ENCODE measurements at places on chromosomes 6 and 20.

DNA sequence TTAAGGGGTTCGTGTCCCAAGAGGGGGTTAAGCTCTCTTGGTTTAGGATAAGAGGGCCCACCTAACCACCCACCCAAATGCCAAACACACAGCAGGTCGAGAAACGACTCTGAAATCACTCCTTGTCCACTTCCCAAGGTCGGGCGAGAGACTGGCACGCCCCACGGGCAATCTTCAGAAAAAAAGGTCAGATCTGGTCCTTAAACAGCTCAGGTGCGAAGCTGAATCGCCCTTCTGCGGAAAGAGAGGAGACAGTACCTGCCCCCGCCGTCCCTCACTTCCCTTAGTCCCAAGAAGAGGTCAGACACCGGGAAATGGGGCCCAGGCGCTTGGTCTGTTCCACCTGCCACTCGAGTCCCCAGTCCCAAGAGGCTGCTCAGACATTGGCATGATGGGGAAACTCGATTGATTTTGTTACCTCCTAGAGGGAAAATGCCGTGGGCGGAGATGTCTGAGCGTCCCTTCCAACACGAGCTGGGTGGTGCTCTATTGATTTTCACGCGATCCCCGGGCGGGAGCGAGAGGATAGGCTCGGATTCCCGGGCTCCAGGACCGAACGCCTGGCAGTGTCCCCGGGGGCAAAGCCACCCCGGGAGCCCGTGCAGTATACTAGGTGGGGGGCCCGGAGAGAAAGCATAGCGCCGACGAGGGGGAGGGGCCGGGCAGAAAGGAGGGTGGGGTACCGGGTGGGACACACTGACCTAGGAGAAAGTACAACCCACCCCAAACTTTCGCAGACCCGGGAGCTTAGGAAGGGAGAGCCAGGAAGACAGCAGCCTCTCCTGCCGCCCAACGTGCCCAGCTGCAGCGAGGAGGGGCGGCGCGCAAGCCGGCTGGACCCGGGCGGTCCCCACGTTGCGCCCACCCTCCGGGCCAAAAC lies 1.1 kb upstream of the SAMD5 start:
- DNase-seq, result no peak

DNA sequence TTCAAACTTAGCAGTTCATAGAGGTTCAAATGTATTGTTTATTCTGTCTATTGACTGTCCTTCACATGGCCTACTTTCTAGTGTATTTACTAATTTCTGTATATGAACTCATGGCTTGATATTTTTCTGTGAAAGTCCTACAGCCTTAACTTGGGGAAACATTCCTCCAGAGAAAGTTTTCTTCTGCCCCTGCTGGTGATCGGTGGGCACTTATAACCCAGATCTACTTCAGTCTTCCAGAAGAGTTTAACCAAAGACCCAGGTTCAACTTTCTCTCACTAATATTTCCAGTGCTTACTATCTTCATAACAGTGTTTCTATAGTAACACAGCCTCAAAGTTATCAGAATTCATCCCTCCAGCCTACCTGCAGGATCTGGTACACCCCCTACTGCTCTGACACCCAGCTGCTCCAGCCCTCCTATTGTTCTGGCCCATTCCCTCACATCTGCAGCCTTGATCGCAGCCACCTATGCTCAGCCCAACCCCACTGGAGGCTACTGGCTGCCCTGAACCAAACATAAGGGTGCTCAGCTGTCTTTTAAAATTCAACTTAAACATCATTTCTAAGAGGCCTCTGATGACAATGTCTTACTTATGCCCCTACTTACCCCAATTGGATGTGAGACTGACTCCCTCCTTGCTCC lies 72.3 kb downstream of the TBX18 start:
- no peak for DNase-seq

- DNase-seq, result peak; percentile 50
Observed at GRCh38 chr6:14857501-14857900, 388.4 kb upstream of the JARID2 start.

DNA sequence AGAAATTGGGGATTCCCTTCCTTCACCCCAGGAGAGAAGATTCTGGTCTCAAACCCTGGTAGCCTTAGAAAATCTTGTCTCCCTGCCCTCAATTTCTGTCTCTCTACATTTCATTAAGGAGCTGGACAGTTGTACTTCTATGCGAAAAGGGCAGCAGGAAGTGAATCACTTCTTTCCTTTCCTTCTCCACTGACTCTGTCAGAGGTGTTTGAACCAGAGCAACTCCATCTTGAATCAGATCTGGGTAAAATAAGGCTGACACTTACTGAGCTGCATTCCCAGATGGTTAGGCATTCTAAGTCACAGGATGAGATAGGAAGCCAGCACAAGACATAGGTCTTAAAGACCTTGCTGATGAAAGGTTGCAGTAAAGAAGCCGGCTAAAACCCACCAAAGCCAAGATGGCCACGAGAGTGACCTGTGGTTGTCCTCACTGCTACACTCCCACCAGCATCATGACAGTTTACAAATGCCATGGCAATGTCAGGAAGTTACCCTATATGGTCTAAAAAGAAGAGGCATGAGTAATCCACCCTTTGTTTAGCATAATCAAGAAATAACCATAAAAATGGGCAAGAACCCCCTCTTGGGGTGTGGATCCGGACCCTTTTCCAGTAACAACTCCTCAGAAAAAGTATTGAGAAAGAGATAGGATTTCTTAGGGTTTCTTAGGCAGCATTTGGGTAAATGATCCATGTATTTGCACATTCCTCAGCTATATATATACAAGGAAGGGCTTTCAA lies 95.8 kb upstream of the PLCB4 start:
- no peak for DNase-seq

GRCh38 chr6:54282186-54282585 lies 26.1 kb upstream of the TINAG start:
- no peak for DNase-seq

DNA sequence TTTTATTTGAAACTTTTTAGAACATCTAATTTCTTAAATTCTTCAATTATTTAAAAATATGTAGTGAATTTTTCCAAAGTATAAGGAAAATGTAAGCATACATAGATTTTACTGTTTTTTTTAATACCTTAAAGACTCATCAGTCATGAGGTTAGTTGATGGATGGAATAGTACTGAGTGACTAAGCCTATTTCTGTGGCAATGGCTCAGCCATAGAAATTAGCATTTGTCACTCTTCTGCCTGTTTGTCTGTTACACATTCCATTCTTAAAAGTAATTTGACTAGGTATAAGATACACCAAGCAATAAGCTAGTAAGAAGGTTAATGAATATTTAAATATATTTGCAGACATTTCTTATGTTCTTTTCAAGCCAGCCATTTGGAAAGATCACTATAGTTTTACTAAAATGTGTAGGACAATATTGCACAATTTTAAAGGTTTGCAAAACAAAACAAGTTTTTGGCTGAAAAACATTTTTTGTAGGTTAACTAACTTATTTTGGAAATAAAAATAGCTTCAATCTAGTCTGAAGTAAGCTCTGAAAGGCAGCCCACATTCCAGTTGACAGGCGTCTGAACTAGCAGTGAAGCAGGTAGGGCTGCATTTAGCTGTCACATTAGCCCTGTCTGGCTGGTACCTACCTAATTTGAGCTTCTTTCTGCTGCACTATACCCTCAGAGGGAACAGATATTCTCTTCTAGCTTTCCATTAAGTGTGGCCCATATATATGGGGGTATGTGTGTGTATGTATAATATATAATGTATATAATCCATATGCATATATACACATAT lies 385.7 kb downstream of the GRIK2 start:
- DNase-seq, result no peak

DNA sequence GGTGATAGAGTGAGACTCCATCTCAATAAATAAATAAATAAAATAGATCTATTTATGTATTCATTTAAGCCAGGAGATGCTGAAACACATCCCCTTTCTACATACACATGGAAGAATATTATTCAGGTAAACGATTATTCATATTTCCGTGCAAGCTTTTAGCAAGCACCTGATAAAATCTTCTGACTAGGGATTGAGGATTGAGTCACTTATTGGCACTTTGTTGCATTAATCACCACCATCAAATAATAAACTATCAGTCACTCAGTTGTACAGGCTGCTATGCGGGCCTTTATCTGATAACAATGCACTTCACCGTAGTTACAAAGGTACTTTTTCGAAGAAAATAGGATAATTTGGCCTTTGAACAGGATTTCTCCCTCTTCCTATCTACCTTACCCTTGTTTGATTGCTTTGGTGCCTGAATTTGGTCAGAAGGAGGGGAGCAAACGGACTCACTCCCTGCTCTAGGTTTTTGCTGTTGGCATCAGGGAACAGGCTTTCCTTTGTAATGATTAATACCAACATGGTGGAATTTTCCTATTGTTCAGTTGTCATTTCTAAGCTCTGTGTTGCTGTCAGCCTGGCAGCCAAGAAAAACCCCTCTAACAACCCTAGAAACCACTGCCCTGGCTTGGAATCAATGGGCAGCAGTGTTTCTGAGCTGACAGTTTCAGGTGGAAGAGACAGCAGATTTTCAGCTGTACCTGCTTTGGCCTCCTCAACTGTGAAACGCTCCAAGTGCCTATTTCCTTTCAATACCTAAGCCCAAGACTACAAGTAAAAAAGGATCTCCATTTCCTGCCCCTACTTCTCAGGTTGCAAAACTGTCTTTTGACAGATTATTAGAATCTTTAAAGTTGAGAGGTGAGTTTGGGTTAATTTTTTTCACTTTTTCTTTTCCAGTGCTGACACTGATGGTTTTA lies 63.0 kb downstream of the MYB start:
- no peak for DNase-seq

GRCh38 chr6:132797951-132798868 lies at the start of gene SLC18B1:
Gene SLC18B1 (minus strand): TSS chr6:132798637. CDS start chr6:132798456, 181 bp downstream.
- DNase-seq, result no peak

- DNase-seq, result no peak
Observed at GRCh38 chr20:63016514-63017075, 9.8 kb upstream of the BHLHE23 start.

GRCh38 chr20:41524980-41525613 lies 93.1 kb downstream of the CHD6 start:
- no peak for DNase-seq

GRCh38 chr6:170122651-170123050 lies 168.2 kb downstream of the DLL1 start:
- DNase-seq, result no peak

GRCh38 chr6:14770572-14770971 lies 475.3 kb upstream of the JARID2 start:
- DNase-seq, result no peak

- no peak for DNase-seq
Observed at GRCh38 chr6:7566617-7567173, 23.3 kb upstream of the SNRNP48 start.

GRCh38 chr20:62977613-62978560 lies 25.4 kb downstream of the SLC17A9 start:
- DNase-seq, result peak; percentile 71

- DNase-seq, result peak; percentile 62
Observed at GRCh38 chr6:7910654-7911344, at the start of gene TXNDC5. Gene TXNDC5 (minus strand): TSS chr6:7910788. CDS start chr6:7910776, 12 bp downstream.

- peak; percentile 39 for DNase-seq
Observed at GRCh38 chr6:33298773-33299236, at the start of gene RGL2. Gene RGL2 (minus strand): TSS chr6:33298942. CDS start chr6:33298610, 332 bp downstream.

- DNase-seq, result no peak
Observed at GRCh38 chr20:49399329-49399728, 83.1 kb downstream of the KCNB1 start.

DNA sequence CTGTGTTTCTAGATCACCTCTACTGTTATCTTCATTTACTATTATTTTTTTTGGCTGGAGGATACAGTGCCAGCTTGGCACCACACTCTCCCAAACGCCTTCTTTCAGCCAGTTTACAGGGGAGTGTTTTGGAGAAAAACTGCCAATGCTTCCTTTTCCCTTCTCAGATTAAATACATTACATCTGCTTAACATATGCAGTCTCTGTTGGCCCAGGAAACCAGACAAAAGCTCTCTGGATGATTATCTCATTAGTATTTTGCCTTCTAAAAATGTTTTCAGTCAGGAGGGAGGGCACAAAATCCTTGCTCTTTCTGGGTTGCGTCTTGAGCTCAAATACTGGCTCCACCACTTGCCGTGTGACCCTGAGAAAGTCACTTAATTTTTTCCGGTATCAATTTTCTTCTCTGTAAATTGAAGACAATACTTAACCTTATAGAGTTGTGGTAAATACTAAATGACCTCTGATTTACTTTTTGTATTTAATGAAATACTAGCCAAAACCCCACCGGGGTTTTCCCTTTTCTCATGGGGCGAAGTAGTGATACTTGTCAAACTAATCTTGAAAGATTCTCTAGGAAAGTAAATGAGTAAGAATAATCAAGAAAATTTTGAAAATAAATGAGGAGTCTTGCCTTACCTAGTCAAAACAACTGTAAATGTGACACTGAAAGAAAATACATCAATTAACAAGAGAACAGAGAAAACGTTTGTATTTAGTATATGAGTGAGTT lies 146.2 kb downstream of the MMS22L start:
- no peak for DNase-seq

DNA sequence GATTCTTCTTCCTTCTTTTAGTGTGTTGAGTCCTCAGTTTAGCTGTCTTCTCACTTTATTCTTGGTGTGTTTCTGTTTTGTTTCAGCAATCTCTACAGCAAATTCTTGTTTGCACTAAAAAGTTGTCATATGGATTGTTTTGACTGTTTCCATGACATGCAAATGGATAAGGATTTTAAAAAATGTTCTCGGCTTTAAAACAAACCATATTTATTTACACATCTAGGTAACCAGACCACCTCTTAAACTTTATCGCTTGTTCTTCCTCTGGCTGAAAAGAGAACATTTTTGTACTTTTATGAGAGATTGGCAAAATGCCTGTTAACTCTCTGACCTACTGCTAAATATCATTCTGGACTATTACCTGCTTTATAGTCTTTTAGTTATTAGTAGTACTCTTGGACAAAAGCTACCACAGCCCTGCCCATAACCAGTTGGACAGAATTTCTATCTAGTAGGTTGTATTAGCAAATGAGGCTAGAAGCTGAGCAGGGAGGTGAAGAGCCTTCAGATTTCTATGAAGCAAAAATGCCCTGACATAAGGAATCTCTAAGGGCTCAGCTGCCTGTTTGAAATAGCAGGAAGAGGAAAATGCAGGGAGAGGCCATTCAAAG lies 268.3 kb downstream of the CD109 start:
- DNase-seq, result no peak

DNA sequence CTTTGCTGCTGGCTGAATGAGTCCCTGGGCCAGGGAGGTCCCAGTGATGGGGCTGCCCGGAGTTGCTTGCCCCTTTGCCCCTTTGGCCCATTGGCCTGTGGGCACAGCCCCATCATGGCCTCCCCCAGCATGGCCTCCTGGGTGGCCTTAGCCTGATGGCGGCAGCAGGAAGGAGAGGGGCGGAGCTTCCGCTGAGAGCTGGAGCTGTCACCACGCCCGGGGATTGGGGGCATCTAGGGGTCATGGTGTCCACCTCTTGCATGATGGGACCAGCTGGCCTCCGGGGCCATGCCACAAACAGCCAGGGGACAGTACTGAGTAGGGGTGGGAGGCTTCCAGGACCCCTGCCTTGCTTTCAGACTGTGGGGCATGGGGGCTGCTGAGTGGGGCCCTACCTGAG lies 31.5 kb upstream of the GATA5 start:
- no peak for DNase-seq

DNA sequence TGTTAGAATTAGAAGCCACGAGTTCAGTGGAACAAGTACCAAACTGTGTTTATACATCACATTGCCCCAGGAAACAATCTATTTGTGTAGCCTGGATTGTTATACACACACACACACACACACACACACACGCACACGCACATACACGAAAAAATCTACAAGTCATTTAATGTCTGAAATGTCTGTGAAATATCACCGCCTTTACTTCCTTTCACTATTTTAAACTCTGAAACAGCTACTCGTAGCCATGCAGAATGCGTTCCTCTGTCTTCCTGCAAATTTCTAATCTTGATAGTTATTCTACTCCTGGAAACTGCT lies 84.4 kb upstream of the SCAF8 start:
- no peak for DNase-seq
